Daoy (cell line): ENCODE measurements at places on chromosomes 2 and 18. TPM values are rescaled to one million over a fixed set of nuclear protein-coding genes. Genes with fewer than 3 reads are reported as not detected.

DNA sequence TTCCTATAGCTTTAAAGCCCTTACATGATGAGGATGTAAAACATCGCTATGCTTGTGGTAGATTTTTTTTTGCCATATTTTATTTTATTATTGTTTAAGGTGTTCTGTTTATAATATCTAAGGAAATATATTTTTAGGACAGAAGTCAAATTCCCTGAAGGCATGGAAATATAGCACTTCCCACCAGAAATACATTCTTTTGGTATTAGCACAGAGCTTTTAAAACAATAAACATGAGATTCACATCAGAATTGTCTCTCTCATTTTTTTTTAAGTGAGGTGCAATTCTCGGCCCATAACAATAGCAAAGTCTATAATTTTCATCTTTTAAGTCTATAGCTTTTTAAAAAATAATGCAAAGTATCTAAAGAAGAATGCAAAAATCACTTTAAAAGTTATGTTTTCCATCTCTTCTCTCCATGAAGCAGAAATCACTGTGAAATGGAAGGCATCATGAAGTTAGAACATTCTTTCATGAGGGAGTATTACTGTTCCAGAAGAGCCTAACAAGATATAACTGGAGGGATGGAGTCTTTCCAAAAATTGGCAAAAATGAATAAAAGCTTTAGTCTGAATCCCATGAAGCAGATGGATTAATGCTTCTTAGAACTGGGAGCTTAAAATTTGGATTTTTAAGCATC lies 283.6 kb upstream of the TRIB2 start:
- no peak for DNase-seq

Gene BOLL
- total RNA-seq: not detected in 2 replicates

- no peak for DNase-seq
These were observed 299.6 kb upstream of the FANCL start for GRCh38 chr2:58540681-58541080.

DNA sequence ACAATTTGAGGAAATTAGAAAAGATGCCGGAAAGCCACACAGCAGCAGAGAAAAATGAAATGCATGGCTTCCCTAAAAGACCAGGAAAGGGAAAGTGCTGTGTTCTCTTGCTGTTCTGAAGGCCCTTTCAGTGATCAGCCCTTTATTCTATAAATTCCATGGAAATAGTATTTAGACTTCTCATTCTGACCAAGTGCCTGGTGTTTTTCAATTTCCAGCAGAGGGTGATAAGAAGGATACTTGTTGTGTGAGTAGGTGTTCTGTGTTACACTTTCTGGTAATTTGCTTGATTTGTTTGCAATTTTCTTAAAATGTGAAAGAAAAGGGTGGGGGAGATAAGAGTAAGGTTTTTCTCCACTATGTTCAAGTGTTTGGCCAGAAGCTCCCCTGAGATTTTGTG lies 504.5 kb downstream of the IRS1 start:
- no peak for DNase-seq

DNA sequence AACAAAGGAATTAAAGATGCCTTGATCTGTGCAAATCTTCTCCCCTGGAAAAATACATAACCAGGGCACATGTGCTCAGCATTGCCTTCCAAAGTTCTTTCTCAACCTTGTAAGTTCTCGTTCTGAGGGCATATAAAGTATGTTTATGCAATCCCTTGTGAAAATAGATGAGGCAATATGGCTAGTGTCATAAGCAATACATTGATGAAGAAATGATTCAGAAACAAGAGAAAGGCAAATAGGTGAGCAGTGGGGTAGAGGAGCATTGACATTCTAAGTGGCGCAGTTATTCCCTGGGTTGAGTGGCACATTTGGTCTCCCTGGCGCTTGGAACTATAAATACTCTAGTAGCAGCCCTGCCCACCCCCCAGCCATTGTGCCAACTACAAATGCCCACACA lies 57.4 kb upstream of the PGAP1 start:
- DNase-seq: no peak
